ENCODE measurements at places on chromosomes 4 and X.

DNA sequence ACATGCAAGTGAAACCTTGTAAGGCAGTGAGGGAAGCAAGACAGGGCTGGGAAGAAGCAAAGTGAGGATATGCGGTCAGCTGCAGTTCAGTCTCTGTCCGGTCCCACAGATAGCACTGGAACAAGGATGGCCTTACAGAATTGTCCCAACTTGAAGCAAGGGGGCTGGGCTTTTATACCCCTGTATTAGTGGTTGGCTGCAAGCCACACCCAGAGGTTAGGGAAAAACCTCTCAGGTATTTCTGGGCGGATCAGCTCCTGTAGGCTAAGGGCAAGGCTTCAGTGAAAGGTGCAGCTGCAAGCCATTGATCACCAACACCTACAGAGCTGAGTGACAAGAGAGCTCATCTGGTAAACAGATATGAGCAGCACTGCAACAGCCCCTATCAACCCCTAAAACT, 89.0 kb downstream of the KDR start:
- DNase-seq, result no peak

- DNase-seq, result no peak
Observed at GRCh38 chr4:13208558-13209193, 275.5 kb downstream of the RAB28 start.

GRCh38 chr4:94278781-94279180, 63.9 kb downstream of the HPGDS start:
- no peak for DNase-seq

- DNase-seq, result no peak
Observed at GRCh38 chr4:89700766-89701423, 136.1 kb downstream of the SNCA start.
